OCI-LY7 (cell line): ENCODE measurements at places on chromosomes 7 and 10. TPM values are rescaled to one million over a fixed set of nuclear protein-coding genes. Genes with fewer than 3 reads are reported as not detected.
A peak's percentile ranks its signal among the peaks of the same experiment; 100 is the strongest.

The CCDC7 gene
- 11.9 and 12.3 TPM in 2 replicates for total RNA-seq

DNA sequence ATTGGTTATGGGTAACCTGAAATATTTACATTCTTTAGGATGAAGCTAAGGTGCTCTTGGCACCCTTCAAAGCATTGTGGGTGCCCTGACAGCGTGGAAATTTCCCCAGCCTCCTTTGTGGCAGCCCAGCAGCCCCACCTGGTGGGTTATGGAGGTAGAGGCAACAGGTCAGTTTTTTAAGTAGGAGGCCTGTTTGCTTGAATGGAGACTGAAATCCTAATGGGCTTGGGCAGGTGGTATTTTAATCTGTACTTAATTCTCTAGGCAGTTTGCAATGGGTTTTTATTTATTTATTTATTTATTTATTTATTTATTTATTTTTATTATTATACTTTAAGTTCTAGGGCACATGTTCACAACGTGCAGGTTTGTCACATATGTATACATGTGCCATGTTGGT is 139.4 kb downstream of the EPC1 start:
- peak; percentile 48 for DNase-seq

GRCh38 chr7:18497082-18497481 is 1.5 kb downstream of the HDAC9 start:
- no peak for DNase-seq

The SVIL gene
- total RNA-seq = 0.68 and 1.5 TPM in 2 replicates

DNA sequence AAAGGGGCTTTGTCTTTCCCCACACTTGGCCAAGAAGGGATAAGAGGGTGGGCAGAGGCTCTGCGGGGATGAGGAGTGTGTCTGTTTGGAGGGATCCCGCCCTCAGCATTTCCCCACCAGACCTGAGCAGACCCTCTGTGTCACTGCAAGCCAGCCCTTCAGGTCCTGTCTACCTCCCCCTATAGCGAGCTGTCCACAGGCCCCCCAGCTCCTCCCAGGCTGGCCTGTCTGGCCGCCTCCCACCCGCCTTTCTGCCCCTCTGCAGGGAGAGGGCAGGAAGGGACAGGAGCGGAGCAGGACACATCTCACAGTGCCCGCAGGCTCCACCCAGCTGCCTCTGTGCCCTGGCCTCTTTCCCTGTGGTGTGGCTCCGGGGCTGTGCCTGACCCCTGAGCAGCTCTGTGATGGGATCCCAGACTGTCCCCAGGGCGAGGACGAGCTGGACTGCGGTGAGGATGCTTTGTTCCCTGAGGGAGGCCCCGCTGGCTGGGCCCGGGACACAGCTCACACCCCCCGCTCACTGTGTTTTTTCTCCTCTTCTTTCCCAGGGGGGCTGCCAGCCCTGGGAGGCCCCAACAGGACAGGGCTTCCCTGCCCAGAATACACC is 17.5 kb upstream of the ZNF467 start:
- DNase-seq = no peak

DNA sequence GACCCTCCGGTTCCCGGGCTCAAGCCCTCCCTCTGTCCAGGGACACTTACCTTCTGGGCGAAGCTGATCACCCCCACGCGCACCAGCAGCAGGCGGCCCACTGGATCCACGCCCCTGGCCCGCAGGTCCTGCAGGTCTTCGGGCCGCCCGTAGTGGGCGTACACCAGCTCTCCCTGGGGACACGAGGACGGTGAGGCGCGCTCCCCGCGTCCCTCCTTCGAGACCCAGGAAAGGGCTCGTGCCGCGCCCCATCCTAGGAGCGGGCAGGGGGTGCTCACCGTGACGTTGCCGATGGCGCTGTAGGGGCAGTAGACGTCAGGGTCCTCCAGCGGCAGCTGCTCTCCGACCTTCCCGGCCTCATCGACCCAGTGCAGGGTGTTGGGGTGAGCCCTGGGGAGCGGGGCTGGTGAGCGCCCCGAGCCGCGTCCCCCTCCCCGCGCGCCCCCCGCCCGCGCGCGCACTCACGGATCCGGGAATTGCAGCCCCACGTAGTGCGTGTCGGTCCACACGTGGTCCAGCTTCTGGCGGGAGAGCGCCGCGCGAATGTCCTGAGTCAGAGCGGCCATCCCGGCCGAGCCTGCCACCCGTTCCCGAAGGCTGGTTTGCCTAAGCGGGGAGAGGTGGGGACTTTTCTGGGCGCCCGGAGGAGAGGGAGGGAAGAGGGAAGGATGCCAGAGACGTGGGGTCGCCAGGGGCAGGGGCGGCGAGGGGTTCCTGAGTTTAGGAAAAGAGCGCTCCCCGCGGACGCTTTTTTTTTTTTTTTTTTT is 8.2 kb downstream of the TFR2 start:
- DNase-seq = peak; percentile 84
